Effector memory CD4-positive, alpha-beta T cell (primary cell): ENCODE measurements at places on chromosomes 6 and 20.

- DNase-seq, result no peak
These were observed 75.9 kb downstream of the PREX1 start for GRCh38 chr20:48751871-48752270.

- DNase-seq, result no peak
These were observed 236.7 kb downstream of the TENT5A start for GRCh38 chr6:81515562-81516453.

DNA sequence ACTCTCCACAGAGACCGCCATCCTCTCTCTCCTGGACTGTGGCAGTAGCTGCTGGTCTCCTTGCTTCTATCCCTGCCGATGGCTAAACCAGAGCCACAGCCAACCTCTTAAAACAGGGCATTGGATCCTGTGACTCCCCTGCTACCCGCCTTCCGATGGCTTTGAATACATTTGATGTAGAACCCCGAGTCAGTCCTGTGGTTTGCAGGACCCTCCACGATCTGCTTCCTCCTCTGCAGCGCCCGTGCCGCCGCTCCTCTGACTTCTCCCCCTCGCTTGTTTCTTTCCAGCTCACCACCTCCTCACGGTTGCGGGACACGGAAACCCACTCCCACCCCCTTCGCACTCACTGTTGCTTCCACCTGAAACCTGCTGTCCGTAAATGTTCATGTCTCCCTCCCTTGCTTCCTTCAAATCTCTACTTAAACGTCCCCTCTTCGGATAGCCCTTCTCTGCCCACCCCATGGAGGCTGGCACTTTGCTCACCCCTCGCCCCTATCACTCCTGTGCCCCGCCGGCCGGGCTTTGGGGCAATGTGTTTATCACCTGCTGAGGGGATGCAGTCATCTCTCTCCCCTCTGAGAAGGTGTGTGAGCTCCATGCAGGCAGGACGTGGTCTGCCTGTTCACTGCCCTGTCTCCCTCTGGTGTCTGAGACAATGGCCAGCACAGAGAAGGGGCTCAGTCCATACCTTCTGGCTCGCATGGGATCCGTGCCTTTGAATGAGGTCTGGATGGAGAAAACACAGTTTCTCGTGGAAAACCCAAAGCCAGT, 67.8 kb downstream of the GFOD1 start:
- no peak for DNase-seq

GRCh38 chr6:145815309-145816274, 997 bp upstream of the FBXO30 start:
- no peak for DNase-seq

DNA sequence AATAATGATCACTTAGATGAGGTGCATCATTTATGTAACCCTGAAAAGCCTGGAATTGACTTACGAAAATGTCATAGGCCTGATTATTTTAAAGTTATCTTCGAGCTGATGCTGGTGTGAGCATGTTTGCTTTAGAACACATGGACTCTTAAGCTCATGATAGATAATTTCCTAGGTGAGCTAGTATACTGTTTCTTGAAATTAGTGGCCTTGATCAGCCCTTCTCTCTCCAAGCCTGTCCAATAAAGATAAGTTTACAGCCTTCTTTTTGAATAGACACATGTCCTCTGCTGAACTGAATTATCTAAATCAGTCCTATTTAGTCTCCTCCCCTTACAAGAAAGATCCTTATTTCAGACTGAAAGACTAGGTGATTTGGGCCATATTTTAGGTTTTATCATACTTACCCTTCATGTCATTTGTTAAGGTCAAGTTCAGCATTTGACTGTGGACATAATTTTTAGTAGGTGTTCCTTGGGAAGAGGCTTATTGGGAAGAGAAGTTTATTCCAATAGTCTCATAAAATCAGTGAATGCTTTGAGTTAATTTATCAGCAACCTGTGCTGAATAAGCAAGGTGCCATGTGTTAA, 15.3 kb downstream of the FOXO3 start:
- no peak for DNase-seq

- no peak for DNase-seq
These were observed 21.8 kb downstream of the FAM209B start for GRCh38 chr20:56554869-56555268.

- no peak for DNase-seq
These were observed 849.9 kb upstream of the EPHA7 start for GRCh38 chr6:94269256-94269655.

- DNase-seq, result no peak
These were observed 13.2 kb upstream of the ZBTB22 start for GRCh38 chr6:33330736-33331135.

GRCh38 chr6:98931696-98932095, 16.1 kb downstream of the FBXL4 start:
- DNase-seq, result no peak

- no peak for DNase-seq
These were observed 167.0 kb downstream of the AIG1 start for GRCh38 chr6:143227675-143228074.

- no peak for DNase-seq
These were observed 41.1 kb downstream of the RAMACL start for GRCh38 chr6:166545156-166546034.

DNA sequence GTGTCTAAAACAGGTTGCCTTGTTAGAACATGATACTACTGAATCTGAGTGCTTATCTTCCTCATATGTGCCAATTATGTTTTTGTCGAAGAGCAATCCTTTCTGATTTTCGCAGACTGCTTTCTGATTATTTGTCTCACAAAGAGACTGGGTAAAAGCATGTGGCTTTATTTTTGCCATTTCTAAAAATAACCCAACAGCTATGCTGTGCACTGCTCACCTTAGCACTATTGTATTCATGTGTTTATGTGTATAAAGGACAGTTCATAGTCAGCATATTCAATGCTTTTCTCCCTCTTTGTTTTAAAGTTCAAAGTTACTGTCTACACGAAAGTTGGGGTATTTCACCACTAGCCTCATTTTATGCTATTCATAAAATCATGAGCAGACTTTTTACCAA, 127.0 kb downstream of the SGK1 start:
- DNase-seq, result no peak

GRCh38 chr6:3392930-3393835, 63.7 kb downstream of the SLC22A23 start:
- no peak for DNase-seq

- DNase-seq, result no peak
These were observed 149.4 kb downstream of the CD24 start for GRCh38 chr6:106825156-106825555.

DNA sequence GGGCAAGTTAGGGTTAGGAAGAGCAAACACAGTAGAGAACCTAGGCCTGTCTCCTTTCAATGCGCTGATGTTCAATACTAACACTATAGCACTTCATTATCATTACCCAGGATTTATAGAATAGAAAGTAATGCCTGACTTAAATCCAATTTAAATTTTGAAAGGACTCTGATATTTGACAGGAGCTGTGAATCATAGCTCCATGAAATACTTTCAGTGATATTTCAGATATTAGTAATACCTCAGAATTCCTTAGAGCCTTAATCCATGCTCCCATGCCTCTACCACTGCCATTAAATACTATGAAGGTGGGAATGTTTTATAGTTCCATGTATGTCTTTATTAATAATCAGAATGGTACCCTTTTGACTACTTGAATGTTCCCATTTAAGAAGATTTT, 530.2 kb downstream of the BCKDHB start:
- no peak for DNase-seq

DNA sequence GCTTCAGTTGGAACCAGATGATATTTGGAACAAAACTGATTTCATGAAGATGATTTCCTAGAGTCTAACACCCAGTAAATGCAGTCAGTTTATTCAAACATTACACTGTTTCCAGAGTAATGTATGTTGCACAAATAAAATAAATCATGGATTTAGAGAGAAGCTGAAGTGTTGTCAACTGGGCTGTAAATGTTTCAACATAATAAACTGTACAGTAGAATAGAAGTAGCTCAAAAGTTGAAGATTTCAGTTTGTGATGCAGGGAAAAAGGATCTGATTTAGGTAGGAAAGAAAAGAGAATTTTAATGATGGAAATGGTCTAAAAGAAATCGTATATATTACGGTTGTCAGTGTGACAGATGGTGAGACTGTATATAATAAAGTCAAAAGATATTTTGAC, 985.2 kb downstream of the EYS start:
- DNase-seq, result no peak

GRCh38 chr20:15205719-15206118, 868.3 kb upstream of the FLRT3 start:
- DNase-seq, result no peak

DNA sequence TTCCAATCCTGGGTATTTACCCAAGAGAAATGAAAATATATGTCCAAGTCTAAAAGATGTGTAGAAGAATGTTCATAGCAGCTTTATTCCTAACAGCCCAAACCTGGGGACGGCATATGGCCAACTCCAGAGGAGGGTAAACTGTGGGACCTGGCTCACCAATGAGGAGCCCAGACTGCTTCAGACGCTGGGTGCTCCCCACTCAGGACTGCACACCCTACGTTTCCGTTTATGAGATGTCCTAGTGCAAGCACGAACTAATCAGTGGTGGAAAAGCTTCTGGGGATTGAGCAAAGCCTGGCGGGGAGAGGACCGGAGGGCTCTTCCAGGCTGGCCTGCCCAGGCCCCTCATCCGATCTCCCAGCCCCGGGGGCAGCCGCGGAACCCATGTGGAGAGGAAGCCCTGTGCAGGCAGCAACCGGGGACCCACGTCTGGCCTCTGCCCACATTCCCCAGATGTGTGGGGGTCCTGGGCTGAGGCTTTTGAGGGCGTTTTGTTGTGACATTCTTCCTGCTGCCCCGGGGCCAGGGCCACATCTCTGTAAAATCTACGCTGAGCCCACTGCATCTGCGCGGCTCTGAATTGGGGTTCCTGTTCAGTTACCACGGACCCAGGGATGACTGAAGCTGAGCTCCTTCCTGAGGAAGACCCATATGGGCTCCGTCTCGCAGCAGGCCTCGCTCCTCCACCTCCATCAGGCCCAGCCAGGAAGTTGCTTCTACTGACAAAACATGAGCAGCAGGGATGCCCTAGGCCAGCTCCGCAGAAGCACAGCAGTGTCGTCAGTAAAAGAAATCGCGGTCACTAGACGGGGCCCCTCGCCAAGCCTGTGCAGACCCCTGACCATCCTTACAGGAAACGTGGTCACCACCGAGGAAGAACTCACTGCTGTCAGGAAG, 188.0 kb downstream of the DLL1 start:
- no peak for DNase-seq

GRCh38 chr6:40760887-40761286, 173.7 kb upstream of the LRFN2 start:
- DNase-seq, result no peak

DNA sequence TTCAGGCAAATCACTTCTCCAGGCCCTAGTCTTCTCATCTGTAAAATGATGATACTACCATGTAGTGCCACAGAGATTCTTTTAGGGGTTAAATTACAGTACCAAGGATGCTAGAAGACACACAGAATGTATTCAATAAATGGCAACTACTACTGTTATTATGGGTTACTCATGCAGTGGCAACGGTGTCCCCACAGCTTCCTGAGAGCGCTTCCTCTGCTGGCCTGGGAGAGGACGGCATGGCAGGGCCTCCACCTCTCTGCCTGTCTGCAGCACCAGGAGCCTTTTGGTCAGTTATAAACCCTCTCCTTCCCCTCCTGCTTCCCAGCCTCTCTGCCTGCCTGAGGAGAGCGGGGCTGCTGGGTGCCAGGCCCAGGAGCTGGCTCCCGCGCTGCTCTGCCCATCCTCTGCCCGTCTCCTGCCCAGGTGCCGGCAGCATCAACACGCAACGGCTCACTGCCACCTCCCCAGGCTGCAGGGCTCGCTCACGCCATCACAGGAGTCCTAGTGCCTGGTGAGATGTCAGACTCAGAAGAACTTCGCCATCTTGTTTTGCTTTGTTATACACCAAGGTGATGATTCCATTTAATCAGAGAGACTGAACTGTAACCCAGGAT, 170.6 kb downstream of the FOXC1 start:
- no peak for DNase-seq

DNA sequence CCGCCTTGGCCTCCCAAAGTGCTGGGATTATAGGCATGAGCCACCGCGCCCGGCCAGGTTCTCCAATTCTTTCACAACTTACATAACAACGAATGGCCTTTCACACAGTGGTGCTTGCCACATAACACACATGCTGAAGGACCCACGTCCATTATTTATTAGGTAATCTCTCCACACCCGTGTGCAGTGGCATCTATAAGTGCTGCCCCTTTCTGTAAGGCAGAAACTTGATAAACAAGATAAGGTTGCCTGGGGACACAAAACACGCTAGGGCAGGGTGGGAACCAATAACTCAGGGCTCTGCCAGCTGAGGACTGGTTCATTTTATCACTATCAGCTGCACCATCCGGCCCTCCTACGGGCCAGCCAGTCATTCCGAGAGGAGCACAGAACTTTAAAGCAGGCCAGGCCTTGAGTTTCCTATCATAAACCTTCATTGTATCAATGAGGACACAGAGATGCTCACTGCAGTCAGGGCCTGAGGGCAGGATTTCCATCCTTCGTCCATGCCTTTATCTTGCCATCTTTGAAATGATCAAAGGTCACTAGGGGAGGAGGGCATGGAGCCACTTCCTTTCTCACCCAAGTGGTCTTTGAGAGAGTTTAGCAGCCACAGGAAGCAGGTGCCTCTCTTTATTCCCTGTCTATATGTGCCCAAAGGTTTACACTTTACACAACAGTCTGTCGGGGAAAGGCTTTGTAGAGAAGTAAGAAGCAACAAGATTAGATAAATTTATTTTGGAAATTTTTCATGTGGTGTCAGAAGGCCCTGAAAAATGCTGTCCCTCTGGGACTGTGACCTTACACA, 37.6 kb downstream of the GPLD1 start:
- no peak for DNase-seq

- DNase-seq, result no peak
These were observed 47.7 kb upstream of the PLCB4 start for GRCh38 chr20:9021216-9021615.
